Stimulated activated CD4-positive, alpha-beta T cell treated with anti-CD3 and anti-CD28 coated beads, TNF-alpha, amount 100 ng/mL, for 24 hours (primary cell): ENCODE measurements at places on chromosomes 12 and 14.
A peak's percentile ranks its signal among the peaks of the same experiment; 100 is the strongest.

GRCh38 chr12:116615141-116615861, 56.1 kb downstream of the MAP1LC3B2 start:
- DNase-seq, result no peak

DNA sequence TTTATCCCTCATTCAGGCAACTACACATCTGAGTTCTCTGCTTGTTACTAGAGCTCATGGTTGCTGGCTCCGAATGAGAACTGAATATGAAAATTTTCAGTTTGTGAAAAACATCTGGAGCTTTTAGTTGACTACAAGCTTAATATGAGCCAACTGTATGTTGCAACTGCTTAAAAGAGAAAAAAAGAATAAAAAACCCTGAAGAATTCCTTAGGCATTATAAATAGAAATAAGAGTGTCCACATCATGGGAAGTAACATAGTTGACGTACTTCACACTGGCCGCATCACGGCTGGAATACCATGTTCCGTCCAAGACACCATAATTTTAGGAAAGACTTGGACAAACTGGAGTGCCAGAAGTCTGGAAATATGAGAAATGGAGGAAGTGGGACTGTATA, 57.9 kb downstream of the PDE3A start:
- no peak for DNase-seq

DNA sequence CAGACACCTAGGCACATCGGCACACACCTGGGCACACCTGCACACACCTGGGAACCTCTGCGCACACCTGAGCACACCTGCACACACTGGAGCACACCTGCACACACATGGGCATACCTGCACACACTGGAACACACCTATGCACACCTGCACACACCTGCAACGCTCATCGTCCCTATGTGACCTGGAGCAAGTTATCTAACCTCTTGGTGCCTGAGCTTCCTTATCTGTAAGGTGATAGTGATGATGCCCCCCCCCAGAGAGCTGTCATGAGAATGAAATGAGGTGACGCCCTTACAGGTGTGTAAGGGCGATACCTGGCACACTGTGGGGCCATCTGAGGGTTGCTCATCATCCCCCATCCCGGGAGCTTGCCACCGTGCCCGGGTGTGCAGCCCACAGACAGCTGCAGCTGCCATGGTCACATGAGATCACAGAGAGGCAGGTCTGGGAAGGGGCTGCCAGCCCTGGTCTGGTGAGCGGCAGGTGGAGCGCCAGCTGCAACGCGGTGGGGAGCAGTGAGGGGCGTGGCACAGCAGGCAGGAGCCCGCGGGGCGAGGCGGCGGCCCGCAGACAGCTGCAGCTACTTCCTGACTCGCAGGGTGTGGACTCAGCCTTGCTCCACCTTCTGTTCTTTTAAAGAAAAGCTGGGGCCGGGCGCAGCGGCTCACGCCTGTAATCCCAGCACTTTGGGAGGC, 59.9 kb upstream of the FBRSL1 start:
- DNase-seq, result peak; percentile 10

- DNase-seq, result no peak
Observed at GRCh38 chr14:68884031-68885030, 91.5 kb upstream of the ZFP36L1 start.

GRCh38 chr14:88326352-88327103, 3.5 kb upstream of the KCNK10 start:
- no peak for DNase-seq

DNA sequence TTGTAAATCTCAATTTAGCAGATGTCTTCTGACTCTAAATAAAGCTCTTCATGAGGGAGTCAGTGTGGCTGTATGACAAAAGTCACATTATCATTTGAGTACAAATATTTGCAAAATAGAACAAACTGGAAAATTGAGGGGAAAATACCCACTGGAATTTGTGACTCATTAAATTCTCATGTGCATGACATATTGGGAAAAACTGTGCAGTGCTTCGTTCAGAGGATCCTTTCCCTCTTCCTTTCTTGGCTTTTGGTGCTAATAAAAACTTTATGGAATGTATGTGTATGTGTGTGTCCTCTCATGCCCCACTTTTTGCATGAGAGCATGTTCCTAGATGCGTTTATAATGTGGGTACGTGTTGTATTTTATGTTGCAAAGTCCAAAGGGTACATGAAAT, 267.8 kb downstream of the KTN1 start:
- DNase-seq, result no peak

GRCh38 chr14:100822013-100822412, 3.9 kb upstream of the MEG3 start:
- no peak for DNase-seq

- DNase-seq, result no peak
Observed at GRCh38 chr12:57227315-57228115, 2.0 kb upstream of the SHMT2 start.

GRCh38 chr14:99732436-99733210, 48.5 kb downstream of the CYP46A1 start:
- DNase-seq, result no peak
